ENCODE measurements at places on chromosomes 3 and 15. TPM values are rescaled to one million over a fixed set of nuclear protein-coding genes. Genes with fewer than 3 reads are reported as not detected.

- DNase-seq = no peak
Measured at GRCh38 chr15:30990446-30991254, 778 bp downstream of the MTMR10 start.

DNA sequence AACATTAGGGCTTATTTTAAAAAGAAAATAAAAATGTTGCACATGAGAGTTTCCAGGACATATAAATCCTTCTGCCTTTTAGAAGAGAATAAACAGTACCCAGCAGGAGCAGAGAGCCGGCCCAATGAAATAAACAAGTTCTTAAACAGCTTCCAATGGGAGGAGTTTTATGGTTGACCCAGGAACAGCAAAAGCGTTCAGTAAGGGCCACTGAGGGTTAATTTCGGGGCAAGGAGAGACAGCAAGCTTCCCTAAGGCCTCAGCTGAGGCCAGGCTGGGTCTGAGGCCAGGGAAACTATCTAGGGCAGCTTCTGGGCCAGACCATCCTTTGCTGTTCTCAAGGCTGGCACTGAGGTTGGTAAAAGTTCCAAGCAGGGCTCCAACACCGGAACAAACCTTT, 3.4 kb downstream of the PDZRN3 start:
- DNase-seq = no peak

GRCh38 chr3:18412684-18413083, 12.5 kb downstream of the SATB1 start:
- DNase-seq = no peak

- no peak for DNase-seq
Measured at GRCh38 chr15:58139276-58139988, 1.3 kb downstream of the AQP9 start.

The SLC28A1 gene
- total RNA-seq = not detected

The SNAPC5 gene
- 15.0 TPM for total RNA-seq

The NECTIN3 gene
- total RNA-seq = 33.8 TPM

The GUCA1C gene
- total RNA-seq = not detected

The CELSR3 gene
- 9.6 TPM for total RNA-seq

The GPR62 gene
- 0.19 TPM for total RNA-seq

DNA sequence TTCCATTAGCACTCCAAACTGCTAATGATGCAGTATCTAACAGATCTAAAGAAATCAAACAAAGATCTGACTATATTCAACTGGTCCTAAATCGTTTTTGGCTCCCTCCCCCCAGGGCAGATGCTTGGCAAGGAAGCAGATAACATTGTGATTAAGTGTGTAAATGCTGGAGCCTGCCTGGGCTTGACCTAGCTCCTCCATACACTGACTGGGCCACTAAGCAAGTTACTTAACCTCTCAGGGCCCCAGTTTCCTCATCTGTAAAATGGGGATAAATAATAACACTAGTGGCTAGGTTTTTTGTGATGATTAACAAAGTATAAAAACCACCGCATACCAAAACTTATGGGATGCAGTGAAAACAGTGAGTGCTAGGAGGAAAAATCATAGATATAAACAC, 9.2 kb downstream of the EID1 start:
- no peak for DNase-seq

GRCh38 chr3:134197681-134198261, 52.9 kb downstream of the RYK start:
- DNase-seq = no peak

The CFAP20DC gene
- 3.1 TPM for total RNA-seq

DNA sequence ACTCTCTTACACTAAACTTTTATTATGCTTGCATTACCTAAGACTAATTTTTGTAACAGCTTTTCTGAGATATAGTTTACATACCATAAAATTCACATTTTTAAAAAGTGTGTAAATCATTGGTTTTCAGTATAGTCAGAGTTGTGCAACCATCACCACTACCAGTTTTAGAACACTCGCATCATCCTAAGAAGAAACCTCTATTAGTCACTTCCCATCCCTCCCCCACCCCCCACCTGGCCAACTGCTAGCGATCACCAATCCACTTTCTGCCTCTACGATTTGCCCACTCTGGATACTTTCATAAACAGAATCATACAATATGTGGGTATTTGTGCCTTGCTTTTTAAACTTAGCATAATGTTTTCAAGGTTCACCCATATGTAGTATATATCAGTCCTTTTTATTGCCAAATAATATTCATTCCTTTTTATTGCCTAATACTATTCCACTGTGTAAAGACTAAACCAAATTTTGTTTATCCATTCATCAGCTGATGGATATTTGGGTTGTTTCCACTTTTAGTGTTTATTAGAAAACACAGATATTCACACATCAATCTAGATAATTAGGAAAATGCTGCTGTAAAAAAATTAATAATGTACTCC, 23.0 kb downstream of the UBP1 start:
- DNase-seq = no peak

DNA sequence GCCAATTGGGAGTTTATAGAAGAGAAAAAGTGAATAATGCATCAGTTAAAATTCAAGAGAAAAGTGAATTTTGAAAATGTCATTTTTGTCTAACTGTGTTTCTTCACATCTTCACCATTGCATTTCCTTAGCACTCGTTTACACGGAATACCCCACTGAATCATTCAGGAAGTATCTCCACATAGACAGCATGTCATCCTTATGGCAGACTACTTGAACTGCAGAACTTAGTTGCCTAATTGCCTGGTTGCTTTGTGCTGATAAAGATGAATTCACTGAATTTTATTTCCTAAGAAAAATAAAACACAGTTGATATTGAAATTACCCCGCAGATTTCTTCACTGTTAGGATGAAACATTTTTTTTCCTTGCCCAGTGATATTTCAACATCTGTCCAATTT, 627.1 kb downstream of the ROBO1 start:
- no peak for DNase-seq

- DNase-seq = no peak
Measured at GRCh38 chr3:374459-374858, 177.9 kb downstream of the CHL1 start.

DNA sequence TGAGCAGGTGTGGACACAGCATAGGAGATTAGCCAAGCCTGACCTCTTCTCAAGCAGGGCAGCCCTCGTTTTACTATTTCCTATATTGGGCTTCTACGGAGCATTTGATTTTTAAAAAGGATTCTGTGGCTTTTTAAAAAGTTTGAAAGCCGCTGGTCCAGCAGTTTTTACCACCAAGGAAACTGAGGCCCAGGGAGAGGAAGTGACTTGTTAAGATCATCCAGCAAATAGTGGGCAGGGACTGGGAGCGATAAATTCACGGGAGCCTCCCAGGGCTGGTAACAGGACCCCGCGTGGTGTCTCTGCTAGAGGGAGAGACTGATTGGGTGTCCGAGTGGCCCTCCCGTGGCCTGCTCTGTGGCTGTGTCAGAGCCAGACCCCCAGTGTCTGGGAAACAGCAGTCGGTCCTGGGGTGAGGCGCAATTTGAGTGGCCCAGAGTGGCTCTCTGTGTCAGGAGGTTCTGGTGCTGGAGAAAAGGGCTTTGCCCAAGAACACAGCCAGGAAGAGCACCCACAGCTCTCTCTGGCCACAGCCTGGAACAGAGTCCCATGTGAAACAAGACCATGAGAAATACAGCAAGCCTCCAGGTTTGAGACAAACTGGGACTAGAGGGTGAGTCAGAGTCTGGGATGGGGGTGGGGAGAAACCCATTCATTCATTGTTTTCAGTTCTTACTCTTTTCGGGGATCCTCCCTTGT, 4.2 kb downstream of the FURIN start:
- DNase-seq = peak; percentile 86

DNA sequence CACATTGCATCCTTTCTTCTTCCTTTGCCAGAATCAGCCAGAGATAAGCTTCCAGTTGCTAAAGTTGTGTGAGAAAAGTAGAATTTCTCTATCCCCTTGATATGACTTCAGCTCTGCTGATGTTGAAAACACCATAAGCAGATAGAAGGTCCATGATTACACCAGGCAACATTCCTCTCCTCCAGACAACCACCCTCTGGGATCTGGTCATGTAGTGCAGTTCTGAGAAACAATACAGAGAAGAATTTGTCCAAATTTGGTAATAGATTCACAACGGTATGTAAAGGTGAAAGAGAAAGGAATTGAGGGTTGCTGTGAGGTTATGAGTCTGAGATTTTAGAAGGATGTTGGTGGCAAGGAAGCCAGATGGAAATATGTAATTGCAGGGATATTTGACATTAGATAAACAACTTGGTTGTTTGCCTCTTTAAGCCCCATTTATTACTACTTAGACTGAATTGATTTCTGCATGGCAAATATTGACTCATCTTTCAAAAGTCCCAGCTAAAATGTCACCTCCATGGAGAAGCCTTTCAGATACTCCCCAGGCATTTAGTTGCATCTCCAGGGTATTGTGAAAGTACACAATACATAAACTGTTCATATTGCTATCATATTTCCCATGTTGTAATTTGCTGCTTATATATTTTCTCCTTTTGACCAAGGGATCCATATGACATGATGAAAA, 134.9 kb downstream of the GAP43 start:
- DNase-seq = no peak

- no peak for DNase-seq
Measured at GRCh38 chr3:127405791-127406190, 117.9 kb upstream of the PRR20G start.

- no peak for DNase-seq
Measured at GRCh38 chr3:81302045-81302444, 459.4 kb downstream of the GBE1 start.

GRCh38 chr15:69126054-69126469, 34.4 kb upstream of the GLCE start:
- no peak for DNase-seq

DNA sequence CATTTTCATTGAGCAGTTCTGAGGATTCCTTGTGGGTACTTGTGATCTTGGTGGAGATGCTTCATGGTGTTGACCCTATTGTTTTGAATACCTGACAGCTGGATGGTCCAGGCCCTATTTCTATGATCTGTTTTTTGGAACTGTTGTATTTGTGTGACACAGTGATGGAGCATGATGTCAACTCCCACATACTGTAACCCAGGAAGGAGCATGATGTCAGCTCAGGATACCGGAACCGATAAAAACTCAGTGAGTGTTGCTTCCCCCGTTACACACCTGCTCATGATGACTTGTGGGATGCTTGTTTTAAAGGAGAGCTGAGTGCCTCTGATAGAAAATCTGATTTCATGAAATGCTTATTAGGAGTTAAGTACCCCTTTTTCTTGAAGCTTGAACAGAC, 45.1 kb downstream of the ZBTB38 start:
- DNase-seq = no peak
